ENCODE measurements at places on chromosomes 4 and X. TPM values are rescaled to one million over a fixed set of nuclear protein-coding genes. Genes with fewer than 3 reads are reported as not detected.
A peak's percentile ranks its signal among the peaks of the same experiment; 100 is the strongest.

GRCh38 chr4:1538941-1539772, 132.9 kb upstream of the NKX1-1 start:
- H3K4me1 ChIP-seq, result no peaks in the 10 kb centered on the region
- no peaks in the 10 kb centered on the region for H3K27me3 ChIP-seq
- no peak overlapping the region for H3K4me3 ChIP-seq
- no peaks in the 10 kb centered on the region for H3K36me3 ChIP-seq
- no peak for DNase-seq
- H3K27ac ChIP-seq, result no peak overlapping the region

GRCh38 chr4:79042079-79042674, 102.9 kb upstream of the PAQR3 start:
- peaks cover 2% of the 10 kb centered on the region for H3K27me3 ChIP-seq
- no peaks in the 10 kb centered on the region for H3K36me3 ChIP-seq
- H3K27ac ChIP-seq, result no peak overlapping the region
- H3K4me1 ChIP-seq, result no peaks in the 10 kb centered on the region
- H3K4me3 ChIP-seq, result no peak overlapping the region
- peak; percentile 6 for DNase-seq

RS1 gene
- not detected for total RNA-seq

HOPX gene
- 56.3 TPM for total RNA-seq

CFAP99 gene
- total RNA-seq, result not detected
